GM03348 (cell line): ENCODE measurements at places on chromosomes 2 and 18.

- no peak for DNase-seq
Observed at GRCh38 chr2:36717603-36718266, 21.2 kb downstream of the VIT start.

GRCh38 chr2:135164431-135164830, 112.3 kb downstream of the RAB3GAP1 start:
- DNase-seq = peak; percentile 54

DNA sequence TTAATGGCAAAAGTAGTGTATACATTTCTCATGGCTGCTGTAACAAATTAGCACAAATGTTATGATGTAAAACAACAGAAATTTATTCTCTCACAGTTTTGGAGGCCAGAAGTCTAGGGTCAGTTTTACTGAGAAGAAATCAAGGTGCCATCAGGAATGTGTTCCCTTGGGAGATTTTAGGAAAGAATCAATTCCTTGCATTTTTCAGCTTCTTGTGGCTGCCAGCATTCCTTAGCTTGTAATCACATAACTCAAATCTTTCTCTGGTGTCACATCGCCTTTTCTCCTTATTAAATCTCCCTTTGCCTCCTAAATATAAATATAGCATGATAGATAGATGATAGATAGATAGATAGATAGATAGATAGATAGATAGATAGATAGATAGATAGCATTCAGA, 307.0 kb upstream of the REG3G start:
- DNase-seq = no peak

- no peak for DNase-seq
Observed at GRCh38 chr2:240874715-240875227, 6.1 kb downstream of the AGXT start.

GRCh38 chr18:63037491-63037890, 282.1 kb downstream of the BCL2 start:
- no peak for DNase-seq

GRCh38 chr18:470661-471501, 29.6 kb downstream of the COLEC12 start:
- DNase-seq = peak; percentile 59

DNA sequence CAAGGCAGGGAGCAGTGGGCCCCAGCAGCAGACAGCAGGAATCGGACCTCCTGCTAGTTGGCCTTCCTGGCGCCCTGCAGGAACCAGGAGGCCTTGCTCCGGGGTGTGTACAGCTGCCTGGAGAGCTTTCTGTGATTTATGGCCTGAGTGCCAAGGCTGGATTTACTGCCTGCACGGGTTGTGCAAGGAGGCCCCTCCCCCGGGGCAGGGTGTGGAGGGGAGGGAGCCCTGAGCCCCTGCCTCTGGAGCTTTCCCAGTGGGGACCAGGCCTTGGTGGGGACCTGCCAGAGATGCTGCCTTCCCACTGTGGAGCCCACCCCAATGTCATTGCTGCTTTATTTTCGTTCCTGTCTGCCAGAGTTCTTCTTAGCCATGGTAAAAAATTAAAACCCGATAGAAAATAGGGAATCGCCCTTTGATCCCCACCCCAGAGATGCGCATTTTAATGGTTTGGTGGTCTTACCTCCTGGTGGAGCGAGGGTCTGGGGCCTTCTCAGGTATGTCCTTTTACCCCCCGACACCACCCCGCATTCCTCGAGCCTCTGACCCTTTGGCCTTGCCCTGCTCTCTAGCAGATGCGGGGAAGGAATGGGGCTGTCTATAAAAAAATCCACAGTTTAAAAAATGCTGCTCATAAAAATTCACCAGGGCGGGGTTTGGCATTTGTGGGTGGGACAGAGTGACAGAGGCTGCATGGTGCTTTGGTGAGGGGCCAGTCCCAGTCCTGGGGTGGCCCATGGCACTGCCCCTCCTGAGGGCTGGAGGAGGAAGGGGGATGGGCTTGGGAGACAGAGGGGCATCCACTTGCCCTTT, 6.9 kb upstream of the RALB start:
- no peak for DNase-seq

GRCh38 chr2:140128909-140129308, 1348.7 kb upstream of the NXPH2 start:
- DNase-seq = no peak

DNA sequence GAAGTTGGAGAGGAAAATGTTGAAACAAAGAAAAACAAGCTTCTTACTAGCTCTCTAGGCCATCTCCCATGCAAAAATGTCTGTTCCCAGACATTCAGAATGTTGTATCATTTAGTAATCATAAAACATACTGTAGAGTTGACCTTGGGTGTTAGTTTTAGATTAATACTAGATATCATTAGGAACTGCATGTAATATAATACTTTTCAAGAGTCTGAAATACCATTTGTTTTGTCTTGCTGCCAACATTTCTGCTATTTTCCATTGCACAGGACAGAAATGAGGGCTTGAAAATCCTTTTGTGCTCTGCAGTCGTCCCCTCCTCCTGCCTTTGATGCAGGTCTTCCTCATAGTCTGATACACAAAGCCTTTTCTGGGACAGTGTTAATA, 89.5 kb upstream of the RBMS1 start:
- DNase-seq = peak; percentile 28

DNA sequence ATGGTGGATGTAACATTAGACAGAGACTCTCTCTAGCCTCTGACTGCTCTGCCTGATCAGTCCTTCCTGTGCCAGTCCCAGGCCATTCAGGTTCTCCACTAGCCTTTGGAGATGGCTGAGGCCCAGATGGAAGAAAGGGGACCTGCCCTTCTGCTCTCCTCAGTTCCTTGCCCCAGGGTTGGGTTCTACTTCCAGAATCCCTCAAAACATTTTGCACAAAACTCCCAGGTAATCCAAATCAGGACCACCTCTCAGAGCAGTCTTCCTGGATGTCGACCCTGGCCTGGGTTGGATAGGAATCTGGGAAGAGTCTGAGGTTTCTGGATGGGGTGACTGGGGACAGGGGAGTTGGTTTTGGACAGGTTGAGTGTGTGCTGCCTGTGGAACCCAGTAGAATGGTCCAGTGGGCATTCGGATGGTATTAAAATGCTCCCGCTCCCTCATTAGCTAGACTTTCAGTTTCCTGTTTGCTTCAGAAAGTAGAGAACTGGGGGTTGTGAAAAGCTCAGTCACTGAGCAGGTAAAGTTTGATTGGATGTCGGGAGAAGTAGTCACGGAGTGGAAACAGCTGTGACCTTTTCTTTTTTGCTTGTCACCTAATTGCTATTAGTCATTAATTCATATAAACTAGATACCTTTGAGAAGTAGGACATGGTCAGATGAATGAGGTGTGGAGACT, 37.9 kb downstream of the DPYSL5 start:
- DNase-seq = no peak

- no peak for DNase-seq
Observed at GRCh38 chr2:101476605-101477208, 1.8 kb upstream of the RFX8 start.

GRCh38 chr2:220000586-220000985, 373.2 kb downstream of the SLC4A3 start:
- DNase-seq = no peak
